ENCODE measurements at places on chromosomes 5 and 9. TPM values are rescaled to one million over a fixed set of nuclear protein-coding genes. Genes with fewer than 3 reads are reported as not detected.

Gene INSL4
- 1.0 TPM for total RNA-seq

Gene FREM1
- total RNA-seq: 0.05 TPM

Gene CDC20B
- total RNA-seq: not detected

Gene CYLC2
- total RNA-seq: not detected

Gene SCGB3A2
- total RNA-seq: not detected

Gene SPATA24
- 5.3 TPM for total RNA-seq

Gene ADAMTSL1
- total RNA-seq: 0.28 TPM

Gene IFNA2
- total RNA-seq: not detected

Gene CCDC152
- 0.63 TPM for total RNA-seq

Gene EIF4E1B
- not detected for total RNA-seq

Gene ANXA2R
- 0.35 TPM for total RNA-seq

Gene FAM78A
- 0.37 TPM for total RNA-seq

Gene ZFYVE16
- total RNA-seq: 11.9 TPM

Gene NUP188
- 60.2 TPM for total RNA-seq

Gene CDC23
- total RNA-seq: 18.9 TPM

Gene AP3B1
- 39.4 TPM for total RNA-seq

Gene IL4
- not detected for total RNA-seq

Gene RGMB
- 22.3 TPM for total RNA-seq

Data from airway epithelial cell (primary cell).